ENCODE measurements at places on chromosomes 12 and 14. TPM values are rescaled to one million over a fixed set of nuclear protein-coding genes. Genes with fewer than 3 reads are reported as not detected.

The GALC gene
- 35.1 TPM for total RNA-seq

The BAG5 gene
- 29.8 TPM for total RNA-seq

The DPF3 gene
- 2.2 TPM for total RNA-seq

The SMOC1 gene
- 8.0 TPM for total RNA-seq

The TAS2R30 gene
- 42.9 TPM for total RNA-seq

The PAH gene
- 2.3 TPM for total RNA-seq

The KDM5A gene
- total RNA-seq = 69.5 TPM

The ADSS1 gene
- 5.4 TPM for total RNA-seq

The SVOP gene
- total RNA-seq = 0.48 TPM

The KCNC2 gene
- 0.32 TPM for total RNA-seq
